ENCODE measurements at places on chromosomes 11 and 22. TPM values are rescaled to one million over a fixed set of nuclear protein-coding genes. Genes with fewer than 3 reads are reported as not detected.

Gene MPPED2
- total RNA-seq, result 0.57 TPM

Gene MAPK8IP1
- 2.4 TPM for total RNA-seq

Gene CRYBB1
- total RNA-seq, result not detected

Gene OR56A1
- not detected for total RNA-seq

Gene SMTNL1
- not detected for total RNA-seq

Gene POTEH
- not detected for total RNA-seq

Gene MIF
- 621 TPM for total RNA-seq

Gene MAJIN
- total RNA-seq, result not detected

Gene LRRC75B
- 10.2 TPM for total RNA-seq

Gene BTBD18
- not detected for total RNA-seq

Gene GAS2L1
- total RNA-seq, result 41.1 TPM

DNA sequence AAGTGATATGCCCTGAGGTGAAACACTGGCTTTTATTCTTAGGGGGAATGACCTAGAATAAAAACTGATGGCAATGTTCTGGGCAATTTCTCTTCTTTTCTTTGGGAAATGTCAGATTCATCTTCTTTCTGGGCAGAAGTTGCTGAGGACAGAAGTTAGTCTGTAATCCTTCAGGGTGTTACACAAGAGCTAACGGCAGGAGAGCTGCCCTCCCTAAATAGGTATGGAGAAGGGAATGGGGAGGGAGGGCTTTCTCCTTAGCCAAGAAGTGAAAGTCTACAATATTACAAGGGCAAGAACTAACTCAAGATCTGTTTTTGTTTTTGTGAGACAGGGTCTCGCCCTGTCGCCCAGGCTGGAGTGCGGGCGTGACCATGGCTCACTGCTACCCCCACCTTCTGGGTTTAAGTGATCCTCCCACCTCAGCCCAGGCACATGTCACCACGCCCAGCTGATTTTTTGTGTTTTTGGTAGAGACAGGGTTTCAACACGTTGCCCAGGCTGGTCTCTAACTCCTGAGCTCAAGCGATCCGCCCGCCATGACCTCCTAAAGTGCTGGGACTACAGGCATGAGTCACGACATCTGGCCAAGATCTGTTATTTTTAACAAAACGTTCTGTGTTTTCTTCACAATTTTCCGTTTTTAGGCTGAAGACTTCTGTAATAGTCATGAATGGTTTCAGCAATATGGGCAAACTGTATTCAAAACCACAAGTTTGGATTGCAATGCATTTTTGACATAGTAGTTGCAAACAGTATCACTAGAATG, 7.2 kb downstream of the PIWIL4 start:
- H3K27ac ChIP-seq, result no peak overlapping the region
- no peaks in the 10 kb centered on the region for H3K36me3 ChIP-seq
- H3K4me3 ChIP-seq, result no peak overlapping the region
- no peak for DNase-seq

DNA sequence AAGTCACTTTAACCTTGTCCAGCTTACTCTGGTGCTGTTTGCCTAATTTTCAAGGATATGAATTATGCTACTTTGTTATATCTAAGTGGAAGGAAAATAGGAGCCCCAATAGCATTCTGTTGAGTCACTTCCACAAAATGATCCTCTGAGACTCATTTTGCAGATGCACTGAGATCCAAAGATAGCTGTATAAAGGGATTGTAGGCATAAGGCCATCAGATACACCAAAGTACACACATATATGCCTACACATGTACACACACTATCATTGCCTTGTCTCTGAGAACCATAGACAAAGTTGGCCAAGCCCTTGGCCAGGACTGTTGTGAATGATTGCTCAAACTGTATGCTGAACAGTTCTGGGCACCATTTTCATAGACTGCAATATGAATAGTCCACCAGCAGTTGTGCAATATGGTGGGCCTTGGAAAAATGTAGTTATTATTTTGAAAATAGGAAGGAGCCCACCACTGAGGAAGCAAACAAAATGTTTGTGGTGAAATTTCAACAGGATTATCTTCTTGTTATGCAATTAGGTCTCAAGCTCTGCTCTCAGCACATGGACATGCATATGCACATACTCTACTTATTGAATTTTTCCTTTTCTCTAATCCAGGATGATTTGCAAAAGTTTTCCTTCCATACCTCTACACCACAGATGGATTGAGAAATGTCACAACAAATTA, 186.0 kb upstream of the CTSC start:
- no peaks in the 10 kb centered on the region for H3K27me3 ChIP-seq
- no peaks in the 10 kb centered on the region for H3K36me3 ChIP-seq
- no peak for DNase-seq
- no peaks in the 10 kb centered on the region for H3K4me1 ChIP-seq
- H3K27ac ChIP-seq, result no peak overlapping the region

- no peaks in the 10 kb centered on the region for H3K4me1 ChIP-seq
- no peak for DNase-seq
- no peak overlapping the region for H3K27ac ChIP-seq
- no peaks in the 10 kb centered on the region for H3K36me3 ChIP-seq
- H3K4me3 ChIP-seq, result no peak overlapping the region
Observed at GRCh38 chr22:46135611-46136485, 14.5 kb upstream of the PPARA start.

GRCh38 chr11:97351939-97352338, 962.1 kb downstream of the JRKL start:
- no peaks in the 10 kb centered on the region for H3K4me1 ChIP-seq
- H3K27me3 ChIP-seq, result no peaks in the 10 kb centered on the region
- H3K4me3 ChIP-seq, result no peak overlapping the region
- no peak overlapping the region for H3K27ac ChIP-seq
- DNase-seq, result no peak
- H3K36me3 ChIP-seq, result no peaks in the 10 kb centered on the region

DNA sequence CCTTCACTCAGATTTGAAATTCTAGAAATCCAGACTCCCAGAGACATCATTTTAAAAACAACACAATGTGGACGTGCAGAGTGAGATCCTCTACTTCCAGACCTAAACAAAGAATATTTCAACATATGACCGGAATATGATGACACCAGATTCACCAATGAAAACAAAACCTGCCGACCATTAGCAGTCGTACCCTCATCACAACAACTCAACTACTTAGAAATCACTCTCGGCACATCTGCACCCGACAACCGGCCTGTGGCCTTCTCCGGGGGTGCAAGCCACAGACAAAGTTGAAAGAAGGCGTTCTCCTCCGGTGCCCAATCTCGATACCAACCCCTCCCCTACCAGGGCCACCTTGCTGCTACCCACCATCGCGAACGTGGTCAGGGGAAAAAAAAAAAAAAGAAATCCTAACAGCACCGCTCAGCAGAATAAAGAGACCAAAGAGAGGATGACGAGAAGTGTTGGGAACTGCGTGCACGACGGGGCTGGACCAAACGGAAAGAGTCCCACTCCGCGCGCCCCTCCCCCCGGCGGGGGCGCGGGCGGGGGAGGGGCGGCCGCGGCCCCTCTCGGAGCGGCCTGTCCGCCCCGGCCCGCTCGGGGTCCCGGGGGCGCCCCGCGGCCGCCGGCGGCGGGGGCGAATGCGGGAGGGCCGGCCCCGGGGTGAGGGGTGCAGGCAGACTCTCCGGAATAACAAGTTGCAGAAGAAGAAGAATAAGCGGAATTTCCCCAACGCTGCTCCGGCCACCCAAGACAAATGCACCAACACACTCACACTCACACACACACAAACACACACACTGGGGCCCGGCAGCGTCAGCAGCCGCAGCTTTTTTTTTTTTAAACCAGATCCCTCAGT, 1.7 kb downstream of the PHF21A start:
- peak; percentile 60 for DNase-seq
- no peaks in the 10 kb centered on the region for H3K4me1 ChIP-seq
- H3K27ac ChIP-seq, result peak overlapping the region; percentile 96
- H3K27me3 ChIP-seq, result no peaks in the 10 kb centered on the region
- H3K36me3 ChIP-seq, result no peaks in the 10 kb centered on the region

GRCh38 chr11:67522844-67523555, at the start of gene CABP2:
Gene CABP2 (minus strand): TSS chr11:67523446. CDS start chr11:67523326, 120 bp downstream.
- H3K27ac ChIP-seq, result no peak within 1 kb of the TSS
- no peak within 1 kb of the TSS for H3K4me3 ChIP-seq
- peaks cover 5% of the 10 kb centered on the region for H3K4me1 ChIP-seq
- no peaks in the 10 kb centered on the region for H3K36me3 ChIP-seq
- no peak for DNase-seq

GRCh38 chr11:18172666-18173065, at the start of gene MRGPRX4:
Gene MRGPRX4 (plus strand): TSS chr11:18172837. CDS start chr11:18173257, 420 bp downstream.
- no peak within 1 kb of the TSS for H3K4me3 ChIP-seq
- H3K27ac ChIP-seq, result no peak within 1 kb of the TSS
- H3K36me3 ChIP-seq, result no peaks in the 10 kb centered on the region
- no peaks in the 10 kb centered on the region for H3K4me1 ChIP-seq
- DNase-seq, result no peak

GRCh38 chr11:26761361-26761809, 39.5 kb upstream of the SLC5A12 start:
- no peaks in the 10 kb centered on the region for H3K27me3 ChIP-seq
- H3K4me1 ChIP-seq, result no peaks in the 10 kb centered on the region
- H3K27ac ChIP-seq, result no peak overlapping the region
- no peaks in the 10 kb centered on the region for H3K36me3 ChIP-seq

GRCh38 chr22:48511211-48511610, 1316.5 kb downstream of the BRD1 start:
- no peaks in the 10 kb centered on the region for H3K27me3 ChIP-seq
- H3K4me1 ChIP-seq, result no peaks in the 10 kb centered on the region
- H3K4me3 ChIP-seq, result no peak overlapping the region
- no peak overlapping the region for H3K27ac ChIP-seq
- DNase-seq, result no peak

DNA sequence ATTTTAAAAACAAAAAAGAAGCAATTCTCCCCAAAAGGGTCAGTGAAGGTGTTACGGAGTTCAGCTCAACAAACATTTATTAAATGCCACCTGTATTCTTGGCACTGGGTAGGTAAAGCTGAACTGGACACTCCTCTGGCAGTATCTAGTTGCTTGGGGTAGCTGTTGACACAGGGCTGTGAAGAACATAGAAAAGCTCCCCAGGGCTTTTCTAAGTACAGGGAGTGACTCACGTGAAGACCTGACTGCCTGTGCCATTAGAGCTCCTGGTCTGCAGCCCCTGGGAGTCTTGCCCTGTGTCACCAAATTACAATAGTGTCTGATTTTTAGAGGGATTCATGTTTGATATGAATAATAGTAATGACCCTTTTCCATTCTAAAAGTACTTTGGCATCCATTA, 43.6 kb downstream of the COA4 start:
- H3K27me3 ChIP-seq, result no peaks in the 10 kb centered on the region
- H3K4me3 ChIP-seq, result no peak overlapping the region
- no peaks in the 10 kb centered on the region for H3K4me1 ChIP-seq

DNA sequence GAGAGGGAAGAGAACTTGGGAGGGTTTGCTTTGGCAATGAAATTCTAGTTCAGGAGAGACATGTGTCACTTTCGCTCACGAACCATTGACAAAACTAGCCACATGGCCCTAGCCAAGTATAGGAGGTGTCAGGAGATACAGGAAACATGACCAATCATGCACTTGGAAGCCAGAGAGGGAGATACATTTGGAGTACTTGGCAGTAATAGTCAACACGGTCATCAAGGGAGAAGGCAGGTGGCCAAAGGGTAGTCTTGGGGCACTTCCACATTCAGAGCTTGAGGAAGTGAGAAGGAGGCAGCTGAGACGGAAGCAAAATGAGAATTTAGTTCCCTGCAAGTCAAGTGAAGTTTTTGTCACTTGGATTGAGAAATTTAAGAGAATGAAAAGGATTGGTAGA, 26.4 kb upstream of the KIRREL3 start:
- no peak for DNase-seq
- H3K27ac ChIP-seq, result no peak overlapping the region
- peaks cover 3% of the 10 kb centered on the region for H3K4me1 ChIP-seq
- H3K4me3 ChIP-seq, result no peak overlapping the region
- H3K27me3 ChIP-seq, result no peaks in the 10 kb centered on the region

- no peaks in the 10 kb centered on the region for H3K4me1 ChIP-seq
- H3K4me3 ChIP-seq, result no peak overlapping the region
- no peak overlapping the region for H3K27ac ChIP-seq
- H3K36me3 ChIP-seq, result no peaks in the 10 kb centered on the region
- no peaks in the 10 kb centered on the region for H3K27me3 ChIP-seq
Observed at GRCh38 chr22:49534386-49534785, 293.3 kb downstream of the BRD1 start.

DNA sequence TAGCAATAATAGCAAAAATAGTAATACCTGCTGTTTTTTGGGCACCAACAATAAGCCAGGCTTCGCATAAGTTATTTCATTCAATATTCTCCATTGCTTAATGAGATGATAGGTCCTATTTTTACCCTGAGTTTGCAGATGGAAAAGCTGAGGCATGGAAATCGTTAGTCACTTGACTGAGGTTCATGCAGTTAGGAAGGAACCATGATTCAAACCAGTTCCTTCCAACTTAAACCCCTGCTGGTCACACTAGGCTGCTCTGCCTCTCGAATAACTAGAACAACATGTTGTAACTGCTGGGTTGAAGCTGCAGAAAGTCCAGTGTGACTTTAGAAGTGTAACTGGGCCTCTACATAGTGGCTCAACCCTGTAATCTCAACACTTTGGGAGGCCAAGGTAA, 69.3 kb downstream of the SEZ6L start:
- no peaks in the 10 kb centered on the region for H3K27me3 ChIP-seq
- no peaks in the 10 kb centered on the region for H3K36me3 ChIP-seq
- DNase-seq, result no peak
- H3K4me1 ChIP-seq, result no peaks in the 10 kb centered on the region
- H3K4me3 ChIP-seq, result no peak overlapping the region

- H3K4me3 ChIP-seq, result peak overlapping the region; percentile 59
- H3K4me1 ChIP-seq, result peaks cover 2% of the 10 kb centered on the region
- DNase-seq, result peak; percentile 79
- no peaks in the 10 kb centered on the region for H3K36me3 ChIP-seq
Observed at GRCh38 chr22:19430890-19431541, 517 bp downstream of the HIRA start.

- H3K4me3 ChIP-seq, result peak overlapping the region; percentile 68
- no peaks in the 10 kb centered on the region for H3K36me3 ChIP-seq
- no peaks in the 10 kb centered on the region for H3K27me3 ChIP-seq
- peak; percentile 78 for DNase-seq
Observed at GRCh38 chr11:64234647-64235379, 429 bp downstream of the VEGFB start.

- H3K4me1 ChIP-seq, result no peaks in the 10 kb centered on the region
- H3K4me3 ChIP-seq, result no peak overlapping the region
- H3K27ac ChIP-seq, result no peak overlapping the region
- DNase-seq, result no peak
- no peaks in the 10 kb centered on the region for H3K27me3 ChIP-seq
Observed at GRCh38 chr11:110795112-110795624, 82.9 kb upstream of the ARHGAP20 start.

DNA sequence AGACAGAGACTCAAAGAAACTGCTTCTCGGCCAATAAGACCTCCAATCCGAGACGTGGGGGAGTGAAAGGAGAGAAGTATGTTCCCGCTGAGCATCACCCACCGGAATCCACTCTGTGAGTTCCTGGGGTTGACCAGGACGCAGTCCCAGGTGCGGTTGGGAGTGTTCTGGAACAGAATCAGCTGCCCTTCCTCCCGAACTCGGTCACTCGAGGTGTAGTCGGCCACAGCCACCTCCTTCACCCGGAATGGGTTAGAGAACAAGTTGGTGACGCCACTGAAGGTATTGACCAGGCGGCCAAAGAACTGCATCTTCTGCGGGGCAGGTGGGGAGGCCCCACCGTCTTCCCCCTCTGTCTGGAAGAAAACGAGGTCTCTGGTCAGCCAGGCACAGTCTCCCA, 12.5 kb downstream of the PLA2G6 start:
- H3K4me1 ChIP-seq, result no peaks in the 10 kb centered on the region
- no peaks in the 10 kb centered on the region for H3K36me3 ChIP-seq
- no peaks in the 10 kb centered on the region for H3K27me3 ChIP-seq
- H3K4me3 ChIP-seq, result no peak overlapping the region
